ENCODE measurements at places on chromosomes 5 and 9.

- DNase-seq = peak; percentile 1
Observed at GRCh38 chr5:142816531-142817430, 46.6 kb downstream of the ARHGAP26 start.

- DNase-seq = peak; percentile 10
Observed at GRCh38 chr9:113879318-113879717, 3.2 kb downstream of the ZNF618 start.

GRCh38 chr5:103019804-103020203 is 100.1 kb downstream of the GIN1 start:
- DNase-seq = no peak

GRCh38 chr5:89343666-89344065 is 460.7 kb upstream of the MEF2C start:
- no peak for DNase-seq

DNA sequence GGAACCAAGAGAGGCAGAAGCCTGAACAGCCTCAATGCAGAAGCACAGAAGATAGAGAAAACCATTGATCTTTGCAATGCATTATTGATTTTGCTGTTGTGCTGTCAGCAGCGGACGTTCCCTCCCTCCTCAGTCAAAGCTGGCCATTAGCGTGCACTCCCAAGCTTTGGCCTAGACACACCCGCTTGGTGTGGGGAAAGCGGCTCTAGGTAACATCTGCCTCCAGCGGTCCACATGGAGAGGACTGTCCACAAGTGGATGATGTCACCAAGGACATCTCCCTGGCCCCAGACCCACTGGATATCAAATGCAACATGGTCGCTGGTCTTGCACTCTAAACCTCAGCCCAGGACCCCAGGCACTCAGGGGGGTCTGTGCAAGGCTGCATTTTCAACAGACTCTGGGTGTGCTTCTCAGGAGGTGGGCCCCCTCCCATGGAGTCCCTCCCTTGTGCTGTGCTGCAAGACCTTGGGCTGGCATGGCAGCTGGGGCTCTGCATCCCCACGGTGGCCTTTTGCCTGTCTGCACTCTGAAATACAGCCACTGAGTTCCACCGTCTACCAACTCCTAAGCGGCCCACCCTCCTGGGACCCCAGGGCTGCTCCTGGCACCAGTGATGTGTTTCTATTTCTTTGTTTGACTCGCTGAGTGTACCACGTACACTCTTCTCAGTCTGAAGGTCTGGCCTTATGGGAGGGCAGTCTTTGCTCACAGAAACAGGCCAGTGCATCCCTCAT is 1.9 kb downstream of the SEMA4D start:
- no peak for DNase-seq

GRCh38 chr9:20989923-20990341 is 41.5 kb downstream of the HACD4 start:
- DNase-seq = no peak

DNA sequence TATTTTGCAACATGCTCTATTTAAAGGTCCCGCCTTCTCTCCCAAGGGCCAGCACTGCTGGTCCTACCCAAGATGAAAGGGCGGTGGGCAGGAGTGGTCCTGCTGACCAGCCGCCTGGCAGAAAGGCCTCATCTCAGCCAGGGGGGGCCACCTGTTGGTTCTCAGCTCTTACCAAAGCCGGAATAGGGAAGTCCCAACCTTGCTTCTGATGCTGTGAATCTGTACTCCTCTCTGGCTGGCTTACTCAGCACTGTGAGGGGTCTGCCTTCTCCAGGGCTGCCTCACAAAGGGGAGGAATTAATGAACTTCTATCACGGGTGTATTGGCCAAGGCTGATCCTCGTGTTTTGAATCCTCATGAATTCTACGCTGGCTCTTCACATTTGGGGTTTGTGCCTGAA is 13.6 kb upstream of the FAM240B start:
- DNase-seq = no peak

Measured in DMS79 treated with DMSO at 0.1 percent for 48 hours (cell line).